Retinal pigment epithelial cell (primary cell): ENCODE measurements at places on chromosomes 5 and 9.

- DNase-seq, result no peak
Measured at GRCh38 chr9:13990331-13990730, 323.6 kb downstream of the NFIB start.

GRCh38 chr5:169197343-169197742, 103.6 kb downstream of the SLIT3 start:
- no peak for DNase-seq

DNA sequence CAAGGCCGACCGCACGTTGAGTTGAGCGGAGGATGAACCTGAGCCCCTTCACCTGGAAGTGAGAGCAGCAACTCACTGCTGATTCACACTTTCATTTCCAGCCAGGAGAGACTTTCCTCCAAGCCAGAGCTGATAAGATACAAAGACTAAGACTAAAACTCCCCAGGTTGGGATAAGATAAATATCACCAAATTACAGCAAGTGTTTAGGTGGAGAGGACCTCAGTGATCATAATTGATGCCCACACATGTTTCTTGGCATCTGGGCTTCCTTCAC, 6.4 kb upstream of the NKD2 start:
- DNase-seq, result no peak

- DNase-seq, result no peak
Measured at GRCh38 chr5:66438696-66439095, 157.5 kb upstream of the MAST4 start.

DNA sequence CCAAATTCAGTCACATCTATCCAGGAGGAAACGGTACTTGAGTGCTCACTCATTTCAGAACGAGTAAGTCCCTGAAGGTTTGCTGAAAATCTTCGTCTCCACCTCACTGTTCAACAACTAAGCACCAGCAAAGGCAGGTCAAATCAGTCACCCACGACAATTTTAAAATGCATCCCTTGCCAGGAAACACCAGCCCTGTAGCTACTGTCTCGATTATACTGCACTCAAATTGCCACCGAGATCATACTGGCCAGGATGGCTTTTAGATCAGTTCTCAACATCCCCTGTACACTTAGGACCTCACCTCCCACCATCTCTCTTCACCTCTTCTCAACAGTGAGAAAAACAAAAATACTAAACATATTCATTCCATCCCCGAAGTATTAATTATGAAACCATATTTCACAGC, 298.6 kb downstream of the AGTPBP1 start:
- no peak for DNase-seq

DNA sequence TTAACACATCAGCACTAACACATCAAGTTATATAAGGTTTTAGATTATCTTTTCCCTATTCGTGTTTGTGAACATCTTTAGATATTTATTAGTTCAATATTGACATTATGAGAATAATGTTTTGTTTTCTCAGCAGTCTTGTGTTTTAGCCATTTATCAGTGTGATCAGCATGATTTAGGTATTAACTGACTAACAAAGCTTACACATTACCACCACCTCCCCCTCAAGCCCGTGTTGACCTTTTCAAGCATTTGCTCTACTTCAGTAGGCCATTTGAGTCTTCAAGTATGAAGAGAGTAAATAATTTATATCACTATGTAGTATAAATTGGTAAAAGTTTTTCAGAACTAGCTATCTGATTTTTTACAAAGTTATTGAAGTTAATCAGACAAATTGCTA, 6.9 kb downstream of the PBX3 start:
- DNase-seq, result no peak

GRCh38 chr9:79812507-79813257, 240.9 kb downstream of the TLE4 start:
- DNase-seq, result no peak

- no peak for DNase-seq
Measured at GRCh38 chr5:124477062-124477461, 269.4 kb downstream of the ZNF608 start.

- DNase-seq, result no peak
Measured at GRCh38 chr9:83296123-83296522, 233.2 kb upstream of the RASEF start.

- DNase-seq, result no peak
Measured at GRCh38 chr9:84490206-84490841, 149.8 kb upstream of the SLC28A3 start.

DNA sequence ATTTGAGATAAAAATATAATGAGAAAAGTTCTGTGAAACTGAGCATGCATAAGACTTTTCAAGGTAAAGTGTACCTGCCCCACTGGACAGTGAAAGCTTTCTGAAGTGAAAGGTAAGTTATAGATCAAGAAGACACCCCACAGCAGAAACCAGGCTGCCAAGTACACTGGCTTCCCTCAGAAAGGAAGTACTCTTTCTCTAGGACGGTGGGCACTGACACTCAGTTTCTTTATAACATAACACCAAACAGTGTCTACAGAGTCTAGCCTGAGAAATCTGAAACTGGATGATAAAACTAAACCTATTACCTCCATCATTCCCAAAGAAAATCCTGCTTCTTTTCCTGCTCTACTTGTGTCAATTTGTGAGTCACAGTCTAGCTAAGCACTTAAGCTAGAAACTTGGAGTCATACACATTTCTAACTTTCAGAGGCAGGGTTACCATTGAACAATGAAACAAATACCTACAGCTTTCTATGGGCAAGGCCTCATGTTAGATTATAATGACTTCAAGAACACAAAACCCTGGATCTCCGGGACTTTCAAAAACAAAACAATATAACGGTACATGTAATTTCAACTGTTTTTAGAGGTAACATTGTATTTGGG, 136.7 kb downstream of the CPLANE1 start:
- DNase-seq, result no peak

GRCh38 chr5:123681061-123681460, 169.1 kb downstream of the CSNK1G3 start:
- no peak for DNase-seq

DNA sequence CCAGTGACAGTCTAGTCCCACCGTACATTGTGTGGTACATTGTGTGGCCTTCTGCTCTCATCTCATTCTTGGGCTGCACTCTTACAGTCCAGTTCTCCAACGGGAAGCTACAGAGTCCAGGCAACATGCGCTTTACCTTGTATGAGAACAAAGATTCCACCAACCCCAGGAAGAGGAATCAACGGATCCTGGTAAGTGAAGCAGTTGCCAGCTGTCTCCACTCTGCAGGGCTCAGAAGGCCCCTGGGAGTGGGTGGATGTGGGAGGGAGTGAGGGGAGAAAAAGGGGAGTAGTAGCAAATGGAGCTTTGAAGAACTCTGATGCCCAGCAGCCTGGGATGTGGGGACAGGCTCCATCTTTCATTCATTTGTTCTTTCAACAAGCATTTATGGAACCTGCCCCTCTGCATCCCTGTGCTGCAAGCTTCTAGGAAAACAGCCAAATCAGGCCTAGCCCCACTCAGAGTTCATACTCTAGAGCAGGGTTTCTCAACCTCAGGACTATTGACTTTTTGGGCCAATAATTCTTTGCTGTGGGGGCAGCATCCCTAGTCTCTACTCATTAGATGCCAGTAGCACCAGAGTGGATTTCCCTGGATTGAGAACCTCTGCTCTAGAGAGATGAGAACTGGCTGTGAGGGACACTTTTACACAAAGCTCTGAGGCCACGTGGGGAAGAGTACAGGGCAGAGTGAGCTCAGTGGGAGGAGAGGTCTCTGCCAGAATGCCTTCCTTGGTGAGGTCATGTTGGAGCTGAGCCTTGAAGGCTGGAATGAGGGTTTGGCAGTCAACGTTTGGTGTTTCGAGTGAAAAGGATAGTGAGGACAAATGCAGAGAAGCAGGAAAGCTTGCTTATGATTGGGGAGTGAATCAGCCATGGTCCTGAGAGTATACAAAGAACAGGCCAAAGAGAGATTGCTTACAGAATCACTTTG, 1.1 kb downstream of the POLR1E start:
- DNase-seq, result peak; percentile 48

- no peak for DNase-seq
Measured at GRCh38 chr5:53438486-53439472, 41.6 kb upstream of the FST start.

GRCh38 chr9:99595796-99596195, 225.9 kb upstream of the NR4A3 start:
- DNase-seq, result no peak
